ENCODE measurements at places on chromosomes 3 and 15. TPM values are rescaled to one million over a fixed set of nuclear protein-coding genes. Genes with fewer than 3 reads are reported as not detected.

CCDC191 gene
- total RNA-seq = 1.3 TPM

SIDT1 gene
- 18.4 TPM for total RNA-seq

GP9 gene
- not detected for total RNA-seq

SLC2A2 gene
- not detected for total RNA-seq

TIMP4 gene
- 7.3 TPM for total RNA-seq

SLC28A1 gene
- 1.1 TPM for total RNA-seq

ARNT2 gene
- total RNA-seq = 0.11 TPM

PLSCR5 gene
- not detected for total RNA-seq

CFAP91 gene
- total RNA-seq = 0.17 TPM

CCDC32 gene
- total RNA-seq = 19.9 TPM

TGM4 gene
- 1.2 TPM for total RNA-seq

TPRG1 gene
- total RNA-seq = 1.2 TPM

DNA sequence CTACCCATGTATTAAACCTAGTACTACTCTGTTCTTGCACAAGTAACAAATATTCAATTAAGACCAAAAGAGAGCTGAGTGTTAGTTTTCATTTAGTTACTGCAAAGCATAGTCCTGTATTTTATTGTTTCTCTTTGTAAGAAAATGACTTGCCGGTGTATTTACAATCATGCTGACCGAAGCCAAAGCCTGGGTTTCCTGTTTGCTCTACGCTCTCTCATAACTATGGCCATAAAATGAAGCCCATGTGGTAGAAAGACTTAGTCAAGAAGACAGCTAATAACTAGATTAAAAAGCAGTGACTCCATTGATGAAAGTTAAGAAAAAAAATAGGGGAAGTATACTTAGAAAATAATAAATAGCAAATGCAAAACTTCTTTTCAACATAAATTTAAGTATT, 479.9 kb downstream of the CNTN4 start:
- no peak for DNase-seq

DNA sequence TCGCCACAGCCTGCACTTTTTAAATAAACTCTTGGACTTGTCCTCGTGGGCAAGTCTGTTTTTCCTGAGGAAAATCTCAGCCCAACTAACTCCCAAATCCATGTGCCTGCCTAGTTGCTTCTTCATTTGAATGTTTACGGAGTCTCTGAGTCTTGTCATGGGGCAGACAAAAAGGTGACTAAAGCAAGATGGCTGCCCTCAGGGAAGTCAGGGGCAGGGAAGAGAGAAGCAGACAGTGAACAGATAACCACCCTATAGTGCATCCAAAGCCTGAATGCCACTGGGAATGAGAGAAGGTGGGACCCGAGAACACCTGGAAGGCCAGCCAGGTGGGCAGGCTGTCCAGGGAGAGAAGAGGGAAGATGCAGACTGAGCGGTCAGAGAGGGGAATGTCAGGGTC, 21.4 kb downstream of the CCDC12 start:
- DNase-seq = no peak

DNA sequence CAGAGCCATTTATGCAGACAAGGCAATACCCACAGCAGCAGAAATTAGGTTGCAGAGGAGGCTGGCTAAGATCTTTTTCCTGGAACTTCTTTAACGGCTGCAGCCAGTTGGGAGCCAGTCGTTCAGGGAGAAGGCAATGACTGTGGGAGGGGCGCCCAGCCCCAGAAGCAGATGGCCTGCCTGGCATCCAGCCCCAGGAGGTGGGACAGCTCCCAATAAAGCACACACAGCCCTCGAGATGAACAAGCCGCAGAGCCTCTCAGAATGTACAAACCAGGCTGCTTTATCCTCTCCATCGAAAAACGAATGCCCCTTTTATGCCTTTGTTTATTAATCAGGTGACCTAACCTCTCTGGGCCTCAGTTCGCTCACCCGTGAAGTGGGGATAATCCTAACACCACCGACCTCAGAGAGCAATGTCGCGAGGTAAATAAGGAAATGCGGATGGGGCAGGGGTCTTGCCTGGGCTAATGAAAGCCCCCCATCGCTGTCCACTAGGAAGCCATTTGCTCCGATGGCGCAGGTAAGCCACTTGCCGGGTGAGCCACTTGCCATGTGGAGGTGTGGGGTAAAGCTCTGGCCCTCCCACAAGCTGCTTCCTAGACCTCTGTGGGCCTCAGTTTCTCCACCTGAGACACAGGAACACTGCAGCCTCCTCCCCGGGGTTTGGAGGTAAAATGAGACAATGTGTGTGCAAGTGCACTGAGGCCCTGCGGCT, 35.8 kb downstream of the MGLL start:
- DNase-seq = no peak

DNA sequence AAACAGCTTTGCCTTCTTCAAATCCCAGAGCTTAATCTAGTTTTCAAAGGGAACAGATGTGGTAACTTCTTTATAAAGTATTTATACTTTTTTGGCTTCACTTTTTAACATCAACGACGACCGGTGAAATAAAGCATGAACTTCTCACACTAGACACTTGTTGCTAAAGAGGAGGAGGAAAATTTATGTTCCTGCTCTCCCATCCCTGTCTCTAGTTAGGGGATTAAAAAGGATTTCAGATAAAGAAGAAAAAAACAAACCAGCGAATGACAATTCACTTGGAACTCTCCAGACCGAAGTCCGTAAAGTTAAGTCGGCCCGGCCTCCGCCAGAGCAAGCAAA, 672 bp downstream of the NEDD4 start:
- no peak for DNase-seq

GRCh38 chr3:41418961-41419691, 219.8 kb downstream of the CTNNB1 start:
- peak; percentile 67 for DNase-seq

GRCh38 chr3:31364711-31365110, 168.0 kb upstream of the STT3B start:
- DNase-seq = peak; percentile 47

DNA sequence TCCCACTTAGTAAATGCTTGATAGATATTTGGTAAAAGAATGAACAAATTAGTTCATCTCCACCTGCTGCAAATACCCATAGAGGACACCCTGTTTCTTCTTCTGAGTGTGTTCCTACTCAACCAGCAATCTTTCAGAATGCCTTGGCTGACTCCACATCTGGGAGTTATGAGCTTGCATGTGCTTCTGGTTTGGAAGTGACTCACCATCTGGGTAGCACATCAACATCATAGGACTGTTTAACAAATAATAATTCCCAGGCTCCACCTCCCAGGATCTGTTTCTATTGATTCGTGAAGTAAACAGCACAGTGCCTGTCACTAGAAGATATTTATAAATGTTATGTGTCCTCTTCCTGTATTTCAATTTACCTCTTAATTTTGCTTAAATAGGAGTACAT, 580.1 kb downstream of the ROBO2 start:
- peak; percentile 34 for DNase-seq

GRCh38 chr15:77476995-77477394, 56.3 kb downstream of the HMG20A start:
- DNase-seq = no peak

DNA sequence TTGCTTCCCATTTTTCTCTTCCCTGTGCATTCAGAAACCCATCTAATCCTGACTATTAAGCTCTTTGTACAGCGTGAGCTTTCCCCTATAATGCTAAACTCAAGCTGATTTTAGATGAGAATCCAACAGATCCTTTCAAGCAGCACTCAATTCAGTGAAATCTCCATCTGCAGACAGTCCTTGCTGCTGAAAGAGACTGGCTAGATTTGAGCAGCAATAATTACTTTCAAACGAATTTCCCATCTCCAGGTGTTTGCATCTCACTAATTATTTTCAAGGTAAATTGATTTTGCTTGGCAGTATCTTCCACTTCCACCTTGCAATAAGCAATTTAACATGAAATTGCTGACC, 49.5 kb upstream of the SLC7A14 start:
- no peak for DNase-seq

- no peak for DNase-seq
Measured at GRCh38 chr15:70252056-70252950, 154.6 kb upstream of the TLE3 start.

GRCh38 chr3:154517404-154517803, 87.4 kb upstream of the GPR149 start:
- DNase-seq = no peak

DNA sequence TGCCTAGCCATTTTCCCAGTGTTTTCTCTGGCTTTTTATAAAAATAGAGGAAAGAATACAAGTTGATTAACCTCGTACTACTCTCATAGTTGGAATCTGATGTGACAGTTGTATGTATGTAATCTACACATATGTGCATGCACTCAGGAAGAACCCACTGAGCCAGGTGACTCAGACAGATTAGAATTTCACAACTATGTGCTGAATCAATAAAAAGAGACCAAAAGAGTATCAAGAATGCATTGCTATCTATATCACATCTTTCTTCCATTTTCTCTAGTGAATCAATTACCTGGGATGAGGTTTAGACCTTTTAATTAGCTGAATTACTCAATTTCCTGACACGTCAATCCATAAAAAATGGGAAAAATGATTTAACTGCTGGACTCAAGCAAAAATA, 319.3 kb upstream of the ATP10A start:
- peak; percentile 7 for DNase-seq

GRCh38 chr3:50340448-50341329, at the start of gene RASSF1:
Gene RASSF1 (minus strand): TSS chr3:50340836. CDS start chr3:50340805, 31 bp downstream.
- DNase-seq = no peak

DNA sequence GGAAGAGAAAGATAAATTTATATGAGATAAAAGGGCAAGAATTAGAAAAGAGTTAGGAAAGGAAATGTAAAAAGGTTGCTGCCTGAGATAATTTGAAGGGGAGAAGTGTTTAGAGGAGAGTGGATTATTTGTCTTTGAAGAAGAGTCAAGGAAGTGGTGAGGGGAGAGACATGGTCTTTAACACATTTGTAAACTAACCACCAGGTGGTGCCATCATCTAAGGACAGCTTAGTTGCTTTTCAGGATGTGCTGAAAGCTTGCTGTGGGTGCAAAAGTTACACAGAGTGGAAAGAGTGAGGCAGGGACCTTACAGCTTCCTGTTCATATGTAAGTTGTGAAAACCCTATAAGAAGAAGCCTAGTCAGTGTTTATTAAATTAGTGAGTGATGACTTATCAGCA, 114.1 kb upstream of the DNAJC19 start:
- peak; percentile 50 for DNase-seq

DNA sequence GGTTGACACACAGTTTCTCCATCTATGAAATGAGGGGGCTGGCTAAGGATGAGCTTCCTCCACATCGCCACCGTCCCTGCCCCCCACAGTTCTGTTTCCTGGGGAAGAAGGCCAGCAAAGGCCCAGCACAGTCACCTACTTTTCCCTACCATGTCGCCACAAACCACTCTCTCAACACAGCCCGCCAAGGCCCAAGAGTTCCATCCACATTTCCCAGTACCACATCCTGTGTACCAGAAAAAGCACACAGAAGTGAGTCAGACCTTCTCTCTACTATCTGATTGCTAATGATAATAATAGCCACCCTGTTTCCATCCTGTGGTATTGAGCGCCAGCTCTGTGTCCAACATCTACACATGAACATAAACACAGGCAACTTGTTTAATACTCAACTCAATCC, 30.3 kb upstream of the C15orf39 start:
- DNase-seq = peak; percentile 93

DNA sequence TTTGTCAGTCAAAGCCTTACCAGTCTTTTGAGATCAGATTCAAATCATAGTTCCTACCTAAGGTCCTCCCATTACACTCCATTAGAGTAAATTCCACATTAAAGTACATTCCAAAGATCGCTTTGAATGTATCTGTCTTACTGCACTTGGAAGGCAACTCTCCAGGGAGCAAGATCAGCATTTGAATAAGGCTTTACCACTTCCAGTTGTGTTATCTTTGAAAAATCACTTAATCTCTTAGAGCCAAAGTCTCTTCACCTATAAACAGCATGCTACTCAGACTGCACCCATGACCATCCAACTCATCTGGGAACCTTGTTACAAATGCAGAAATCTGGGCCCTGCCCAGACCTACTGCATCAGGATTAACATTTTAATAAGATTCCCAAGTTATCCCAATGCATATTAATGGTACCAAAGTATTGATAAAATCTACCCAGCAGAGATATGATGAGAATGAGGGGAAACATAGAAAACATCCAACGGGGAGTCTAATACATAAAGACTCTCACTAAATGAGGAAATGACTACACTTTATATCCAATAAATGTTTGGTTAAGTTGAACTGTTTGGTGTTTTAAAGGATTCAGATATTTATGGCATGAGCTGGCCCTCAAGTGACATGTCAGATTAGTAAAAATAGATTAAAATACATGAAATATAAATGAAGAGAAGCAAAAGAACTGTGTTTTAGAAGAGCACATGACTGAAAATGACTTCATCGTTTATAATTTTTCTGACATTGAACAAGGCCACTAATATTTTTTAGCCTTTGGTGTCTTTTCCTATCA, 75.9 kb downstream of the TNIK start:
- peak; percentile 11 for DNase-seq

GRCh38 chr3:130758624-130759369, 12.2 kb upstream of the PIK3R4 start:
- no peak for DNase-seq

DNA sequence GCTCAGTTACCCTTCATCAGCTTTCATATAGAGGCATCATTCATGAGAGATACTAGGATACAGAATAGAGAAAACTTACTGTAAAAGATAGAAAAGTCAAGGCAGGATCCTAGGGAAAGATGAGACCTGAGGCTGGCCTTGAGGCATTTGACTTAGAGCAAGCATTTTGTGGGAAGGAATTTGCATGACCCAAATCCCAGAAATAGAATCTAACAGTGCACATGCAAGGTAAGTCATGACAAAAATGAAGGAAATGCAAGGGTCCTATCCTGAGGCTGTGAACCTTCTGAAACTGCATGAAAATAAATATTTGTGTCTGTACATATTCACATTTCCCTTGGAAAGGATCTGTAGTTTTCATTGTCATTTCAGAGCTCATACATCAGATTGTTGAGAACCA, 122.3 kb downstream of the HCN4 start:
- no peak for DNase-seq

All from PC-3 (cell line).